Activated CD4-positive, alpha-beta T cell treated with anti-CD3 and anti-CD28 coated beads for 48 hours (primary cell): ENCODE measurements at places on chromosomes 16 and 17.

GRCh38 chr16:10519929-10520868, 60.2 kb downstream of the EMP2 start:
- DNase-seq: no peak

- DNase-seq: no peak
Measured at GRCh38 chr17:27946513-27946912, 53.3 kb upstream of the LYRM9 start.

GRCh38 chr17:8892338-8892690, 24.8 kb upstream of the PIK3R6 start:
- no peak for DNase-seq

GRCh38 chr16:9384141-9384540, 292.7 kb downstream of the HAPSTR1 start:
- DNase-seq: no peak

DNA sequence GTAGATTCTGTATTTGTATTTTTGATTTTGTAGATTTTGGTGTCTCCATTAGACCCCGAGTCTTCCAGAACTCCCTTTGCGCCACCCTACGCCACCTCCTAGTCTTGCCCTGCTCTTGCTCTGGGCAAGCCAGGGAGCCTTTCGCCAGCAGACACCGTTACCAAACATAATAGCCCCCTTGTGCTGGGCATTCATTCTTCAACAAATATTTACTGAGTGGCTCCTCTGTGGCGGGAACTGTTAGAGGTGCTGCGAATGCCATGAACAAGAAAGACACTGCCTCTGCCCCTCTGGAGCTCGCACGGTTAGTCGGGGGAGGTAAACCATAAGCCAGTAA, 841 bp upstream of the GPT2 start:
- DNase-seq: no peak

- DNase-seq: peak; percentile 50
Measured at GRCh38 chr17:6019959-6020358, 50.2 kb upstream of the WSCD1 start.

GRCh38 chr17:45135978-45136791, 698 bp downstream of the ACBD4 start:
- DNase-seq: peak; percentile 26

DNA sequence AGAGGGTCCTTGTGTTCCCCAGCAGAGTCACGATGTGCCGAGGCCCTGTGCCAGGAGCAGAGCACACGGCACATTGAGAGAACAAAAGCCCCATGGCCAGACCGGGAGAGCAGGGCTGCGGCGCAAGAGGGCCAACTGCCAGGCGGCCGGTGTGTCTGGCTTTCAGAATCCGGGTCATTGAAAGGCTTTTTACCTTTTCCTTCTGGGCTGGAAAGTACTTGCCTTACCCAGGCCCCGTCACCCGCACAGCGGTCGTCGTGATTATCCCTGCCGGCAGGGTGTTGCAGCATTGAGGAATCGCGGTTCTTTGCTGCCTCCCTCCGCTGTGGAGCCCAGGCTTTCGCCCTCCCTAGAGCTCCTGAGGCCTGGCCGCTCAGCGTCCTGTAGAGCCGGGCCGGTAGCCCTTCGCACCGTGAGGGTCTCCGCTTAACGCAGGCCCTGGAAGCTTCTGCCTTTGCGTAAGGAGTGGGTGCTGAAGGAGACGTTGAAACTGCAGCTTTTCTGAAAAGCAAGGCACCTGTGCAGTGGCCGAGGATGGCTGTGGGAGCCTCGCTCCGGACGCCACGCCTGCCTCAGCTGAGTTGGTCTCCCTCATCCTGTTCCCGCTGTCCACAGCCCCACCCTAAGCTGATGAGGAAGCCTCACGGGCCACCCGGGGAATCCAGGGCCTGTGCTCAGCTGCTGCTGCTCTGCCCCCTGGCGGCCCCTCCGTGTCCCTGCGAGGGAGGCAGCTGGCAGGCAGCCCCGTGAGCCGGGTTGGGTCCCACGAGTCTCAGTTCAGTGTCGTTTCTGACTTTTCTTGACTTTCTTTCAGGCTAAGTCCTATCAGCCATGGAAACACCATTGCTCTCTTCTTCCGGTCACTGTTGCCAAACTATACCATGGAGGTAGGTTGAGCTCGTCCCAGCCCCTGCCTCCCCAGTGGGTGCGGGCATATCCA, 8.6 kb upstream of the MC1R start:
- peak; percentile 80 for DNase-seq

GRCh38 chr16:28923231-28923587, 1.8 kb downstream of the RABEP2 start:
- no peak for DNase-seq

DNA sequence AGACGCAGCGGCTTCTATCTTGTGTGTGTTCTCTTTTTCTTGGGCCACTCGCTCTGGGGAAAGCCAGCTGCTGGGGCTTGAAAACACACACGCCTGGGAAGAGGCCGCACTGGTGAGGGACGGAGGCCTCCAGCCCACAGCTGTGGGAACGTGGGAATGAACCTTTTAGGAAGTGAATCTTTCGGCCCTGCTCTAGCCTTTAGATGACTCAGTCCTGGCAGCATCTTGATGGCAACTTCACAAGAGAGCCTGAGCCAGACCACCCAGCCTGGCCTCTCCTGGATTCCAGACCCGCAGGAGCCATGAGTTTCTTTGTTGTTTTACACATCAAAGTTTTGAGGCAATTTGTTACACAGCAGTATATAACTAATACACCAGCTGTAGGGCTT, 2.2 kb upstream of the PDPK1 start:
- no peak for DNase-seq

DNA sequence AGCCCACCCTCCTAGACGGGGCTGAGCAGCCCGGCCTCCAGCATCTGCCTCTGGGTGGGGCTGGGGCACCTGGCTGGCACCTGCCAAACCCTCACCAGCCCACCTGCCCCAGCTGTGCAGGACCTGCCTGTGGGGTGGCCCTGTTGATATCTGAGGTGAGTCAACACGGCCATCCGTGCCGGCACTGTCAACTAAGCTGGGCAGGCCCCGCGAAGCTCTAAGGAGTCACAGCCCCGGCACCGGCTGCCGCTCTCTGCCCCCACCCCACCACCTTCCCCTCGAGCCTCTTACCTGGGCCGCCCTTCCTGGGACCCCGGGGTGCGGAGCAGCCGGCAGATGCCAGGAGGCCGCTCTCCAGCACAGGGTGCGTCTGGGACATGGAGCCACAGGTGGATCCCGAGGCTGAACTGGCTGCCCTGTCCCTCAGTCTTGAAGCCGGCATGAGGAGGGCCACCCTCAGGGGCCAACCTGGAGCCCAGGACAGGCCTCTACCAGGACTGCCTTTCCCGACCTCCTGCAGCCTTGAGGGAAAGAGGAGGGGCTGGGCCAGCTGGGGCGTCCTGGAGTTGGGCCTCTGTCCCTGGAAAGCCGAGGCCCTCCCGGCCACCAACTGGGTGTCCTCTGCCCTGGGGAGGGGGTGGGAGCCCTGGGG, 515 bp downstream of the CBFA2T3 start:
- DNase-seq: no peak

DNA sequence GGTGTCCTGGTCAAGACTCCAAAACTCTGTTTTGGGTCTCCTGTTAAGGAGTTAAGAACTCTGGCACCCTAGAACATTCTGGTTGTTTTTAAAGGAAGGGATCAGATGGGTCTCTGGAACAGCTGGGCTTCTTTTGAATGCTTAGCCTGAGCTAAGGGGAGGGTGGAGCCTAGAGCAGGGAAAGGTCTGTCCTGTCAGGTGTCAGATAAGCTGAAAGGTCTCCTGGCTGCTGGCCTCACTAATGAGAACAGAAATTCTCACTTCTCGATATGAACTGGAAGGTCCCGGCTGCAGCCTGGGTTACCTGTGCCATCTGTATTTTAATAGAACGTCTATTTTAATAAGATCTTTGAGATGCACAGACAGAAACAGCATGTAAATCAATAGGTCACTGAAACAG, 69.0 kb downstream of the RAP1GAP2 start:
- no peak for DNase-seq

DNA sequence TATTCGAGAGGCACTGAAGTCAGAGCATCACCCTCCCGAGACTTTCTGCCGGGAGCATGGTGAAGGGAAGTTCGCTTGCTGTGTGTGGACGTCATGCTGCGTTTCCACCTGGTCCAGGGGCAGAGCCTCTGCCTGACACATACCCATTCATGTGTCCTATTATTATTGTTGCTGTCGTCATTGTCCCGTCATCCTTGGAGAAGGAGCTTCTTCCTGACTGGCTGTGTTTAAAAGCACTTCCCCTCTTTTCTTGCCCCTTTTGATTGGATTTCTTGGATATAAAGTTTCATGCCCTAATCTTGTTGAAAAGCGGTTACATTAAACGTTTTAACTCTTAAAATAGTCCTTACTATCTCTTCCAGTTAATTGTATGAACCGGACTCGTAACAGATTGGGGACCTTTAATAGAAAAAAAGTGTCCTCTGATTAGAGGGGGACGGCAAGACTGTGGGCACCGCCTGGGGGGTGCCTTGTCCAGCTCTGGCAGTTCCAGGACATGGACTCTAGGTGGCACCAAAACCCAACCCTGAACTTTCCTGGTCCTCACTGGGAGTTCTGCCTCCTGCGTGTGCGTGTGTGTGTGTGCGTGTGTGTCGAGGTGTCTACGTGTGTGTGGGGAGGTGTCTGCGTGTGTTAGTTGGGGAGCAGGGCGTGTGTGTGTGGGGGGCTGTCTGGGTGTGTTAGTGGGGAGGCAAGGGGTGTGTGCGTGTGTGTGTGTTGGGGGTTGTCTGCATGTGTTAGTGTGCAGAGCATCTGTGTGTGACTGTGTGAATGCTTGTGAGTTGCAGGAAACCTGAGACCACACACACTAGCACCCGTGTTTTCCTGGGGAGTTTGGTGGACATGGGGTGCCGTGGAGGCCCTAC, 133.3 kb upstream of the CIBAR2 start:
- peak; percentile 60 for DNase-seq

DNA sequence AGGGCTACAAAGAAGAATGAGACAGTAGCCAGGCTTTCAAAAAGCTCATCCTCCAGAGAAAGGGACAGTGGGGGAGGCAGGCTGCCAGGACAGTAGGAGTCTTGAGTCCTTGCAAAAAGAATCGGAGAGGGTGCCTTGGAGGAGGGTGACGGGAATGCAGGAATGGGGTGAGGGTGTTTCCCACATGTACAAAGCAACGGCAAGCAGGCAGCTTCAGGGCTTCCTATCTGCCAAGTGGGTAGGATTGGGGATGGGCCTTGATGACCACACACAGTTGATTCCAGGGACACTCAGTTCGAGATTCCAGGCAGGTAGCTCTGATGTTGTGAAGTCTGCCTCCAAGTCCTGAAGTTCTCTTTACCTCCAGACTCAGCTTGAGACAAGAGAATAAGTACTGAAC, 54.4 kb downstream of the C17orf67 start:
- no peak for DNase-seq

- DNase-seq: no peak
Measured at GRCh38 chr17:14332331-14332730, 31.4 kb downstream of the HS3ST3B1 start.

GRCh38 chr17:1491443-1492248, 840 bp downstream of the MYO1C start:
- peak; percentile 48 for DNase-seq
